ENCODE measurements at places on chromosomes 4 and X. TPM values are rescaled to one million over a fixed set of nuclear protein-coding genes. Genes with fewer than 3 reads are reported as not detected.

The PABPC1L2B gene
- total RNA-seq, result not detected

DNA sequence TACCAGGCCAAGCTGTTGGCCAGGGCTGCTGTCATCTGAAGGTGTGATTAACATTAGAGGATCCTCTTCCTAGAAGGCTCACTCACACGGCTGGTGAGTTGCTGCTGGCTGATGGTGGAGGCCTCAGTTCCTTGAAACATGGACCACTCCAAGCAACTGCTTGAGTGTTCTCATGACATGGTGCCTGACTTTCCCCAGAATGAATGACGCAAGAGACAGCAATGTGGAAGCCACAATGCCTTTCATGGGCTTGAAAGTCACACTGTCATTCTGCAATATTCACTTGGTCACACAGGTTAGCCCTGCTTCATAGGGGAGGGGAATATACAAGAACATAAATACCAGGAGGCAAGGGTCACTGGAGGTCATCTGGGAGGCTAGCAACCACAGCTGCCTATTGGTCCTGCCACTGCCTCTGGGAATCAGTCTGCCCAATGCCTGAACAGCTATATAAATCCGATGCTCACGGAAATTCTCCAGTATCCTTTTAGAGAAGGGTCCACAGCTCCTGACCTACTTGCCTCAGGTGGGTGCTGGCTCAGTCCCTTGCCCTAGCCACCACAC lies 97.1 kb upstream of the MAML3 start:
- H3K4me3 ChIP-seq, result no peak overlapping the region
- no peaks in the 10 kb centered on the region for H3K36me3 ChIP-seq
- H3K4me1 ChIP-seq, result no peaks in the 10 kb centered on the region
- no peaks in the 10 kb centered on the region for H3K27me3 ChIP-seq
- DNase-seq, result no peak

GRCh38 chr4:93809773-93810172 lies 18.8 kb upstream of the ATOH1 start:
- no peaks in the 10 kb centered on the region for H3K36me3 ChIP-seq

The ARL9 gene
- 0.19 TPM for total RNA-seq

The SLC35A2 gene
- 35.1 TPM for total RNA-seq

The TEX28 gene
- not detected for total RNA-seq

DNA sequence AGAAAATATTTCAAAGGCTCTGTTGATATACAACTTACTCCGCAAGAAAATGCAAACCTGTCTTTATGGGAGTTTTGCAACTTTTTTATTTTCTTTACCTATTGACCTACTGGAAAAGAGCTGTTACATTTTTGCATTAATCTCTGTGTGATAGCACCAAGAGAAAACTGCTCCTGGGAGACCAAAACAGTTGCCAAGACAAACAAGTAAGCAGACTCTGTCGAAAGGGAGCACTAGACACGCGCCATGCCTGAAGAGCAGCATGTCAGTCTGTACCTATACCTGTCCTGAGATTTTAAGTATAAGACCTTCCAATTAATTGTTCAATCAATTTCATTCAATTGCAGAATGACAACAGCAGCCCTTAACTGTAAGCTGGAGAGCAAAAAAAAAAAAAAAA lies 56.0 kb upstream of the TECRL start:
- no peak for DNase-seq
- no peaks in the 10 kb centered on the region for H3K4me1 ChIP-seq
- H3K27me3 ChIP-seq, result no peaks in the 10 kb centered on the region
- H3K4me3 ChIP-seq, result no peak overlapping the region
- no peaks in the 10 kb centered on the region for H3K36me3 ChIP-seq

- no peak overlapping the region for H3K4me3 ChIP-seq
- H3K27ac ChIP-seq, result no peak overlapping the region
- no peak for DNase-seq
- no peaks in the 10 kb centered on the region for H3K36me3 ChIP-seq
- H3K27me3 ChIP-seq, result no peaks in the 10 kb centered on the region
Measured at GRCh38 chr4:17112292-17112659, 213.8 kb upstream of the LDB2 start.

Data from naive thymus-derived CD4-positive, alpha-beta T cell (primary cell).